Stimulated activated CD8-positive, alpha-beta memory T cell treated with anti-CD3 and anti-CD28 coated beads, Interleukin-4, amount 100 ng/mL, for 4 hours (primary cell): ENCODE measurements at places on chromosomes 5 and 9.

DNA sequence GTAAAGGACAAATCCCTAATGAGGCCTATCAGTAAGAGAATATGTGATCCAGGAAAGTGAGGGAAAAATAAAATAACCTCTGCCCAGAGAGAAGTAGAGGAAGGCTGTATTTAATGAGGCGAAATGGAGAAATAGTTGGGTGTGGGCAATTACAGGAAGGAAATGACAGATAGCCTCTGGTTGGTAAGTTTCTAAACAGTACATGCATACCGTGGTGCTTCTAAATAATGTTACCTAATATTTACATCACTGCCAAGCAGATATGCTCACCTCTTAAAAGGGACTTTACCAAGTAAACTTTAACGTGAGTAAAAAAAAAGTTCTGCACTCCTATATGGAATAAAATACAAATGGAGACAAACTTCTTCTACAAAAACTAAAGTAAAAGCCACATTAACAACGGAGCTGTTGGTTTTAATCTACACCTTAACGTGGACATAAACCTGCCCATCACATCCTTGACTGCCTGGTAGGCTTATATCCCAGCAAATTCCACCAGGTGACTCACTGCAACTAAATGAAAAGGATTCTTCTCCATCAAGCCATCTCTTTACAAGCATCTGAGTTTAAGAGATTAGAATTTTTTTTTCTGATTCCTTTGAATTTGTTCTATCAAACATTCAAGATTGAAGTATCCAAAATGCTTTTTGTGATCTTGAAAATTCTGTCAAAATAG, 12.4 kb downstream of the NFIL3 start:
- DNase-seq, result no peak

DNA sequence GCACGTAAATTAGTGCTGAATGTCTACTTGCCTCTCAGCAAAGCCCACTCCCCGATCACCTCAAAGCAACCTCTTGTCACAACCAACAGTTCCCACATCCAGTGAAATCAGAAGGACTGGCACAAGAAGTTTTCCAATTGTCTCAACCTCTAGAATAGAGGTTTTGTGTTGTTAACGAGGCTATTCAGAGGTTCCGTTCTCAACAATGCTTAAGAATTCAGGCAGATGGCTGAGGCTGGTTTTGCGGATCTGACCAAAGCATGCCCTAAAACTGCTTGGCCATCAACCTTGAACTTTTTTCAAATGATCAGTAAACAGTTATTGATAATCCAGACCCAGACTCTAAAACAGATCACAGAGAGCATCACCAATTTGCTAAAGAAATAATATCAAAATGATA, 52.9 kb downstream of the MAPKAP1 start:
- no peak for DNase-seq

DNA sequence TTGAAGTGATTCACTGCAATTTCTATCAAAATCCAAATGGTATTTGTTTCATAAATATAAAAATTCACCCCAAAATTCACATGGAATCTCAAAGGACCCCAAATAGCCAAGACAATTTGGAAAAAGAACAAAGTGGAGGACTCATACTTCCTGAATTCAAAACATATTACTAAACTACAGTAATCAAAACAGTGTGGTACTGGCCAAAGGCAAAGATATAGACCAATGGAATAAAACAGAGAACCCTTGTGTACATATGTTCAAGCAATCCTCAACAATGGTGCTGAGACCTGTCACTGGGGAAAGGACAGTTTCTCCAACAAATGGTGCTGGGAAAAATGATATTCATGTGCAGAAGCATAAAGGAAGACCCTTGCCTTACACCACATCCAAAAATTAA, 14.0 kb downstream of the OBP2B start:
- DNase-seq, result no peak

- no peak for DNase-seq
These were observed 3.3 kb upstream of the CLTA start for GRCh38 chr9:36187414-36187813.

DNA sequence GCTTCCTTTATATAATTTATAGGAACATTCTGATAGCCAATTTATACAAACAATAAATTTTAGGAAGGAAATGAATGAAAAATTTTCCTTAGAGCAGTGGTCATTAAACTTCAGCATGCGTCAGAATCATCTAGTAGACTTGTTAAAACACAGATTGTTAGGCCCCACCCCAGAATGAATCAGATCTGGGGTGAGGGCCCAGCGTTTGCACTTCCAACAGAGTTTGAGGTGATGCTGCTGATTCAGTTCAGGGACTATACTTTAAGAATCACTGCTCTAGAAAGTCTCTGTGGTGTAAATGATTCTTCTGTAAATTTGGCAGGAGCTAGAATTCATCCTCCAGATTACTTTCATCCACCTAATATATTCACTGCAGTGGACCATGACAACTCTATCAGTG, 80.4 kb downstream of the SLC12A2 start:
- no peak for DNase-seq

DNA sequence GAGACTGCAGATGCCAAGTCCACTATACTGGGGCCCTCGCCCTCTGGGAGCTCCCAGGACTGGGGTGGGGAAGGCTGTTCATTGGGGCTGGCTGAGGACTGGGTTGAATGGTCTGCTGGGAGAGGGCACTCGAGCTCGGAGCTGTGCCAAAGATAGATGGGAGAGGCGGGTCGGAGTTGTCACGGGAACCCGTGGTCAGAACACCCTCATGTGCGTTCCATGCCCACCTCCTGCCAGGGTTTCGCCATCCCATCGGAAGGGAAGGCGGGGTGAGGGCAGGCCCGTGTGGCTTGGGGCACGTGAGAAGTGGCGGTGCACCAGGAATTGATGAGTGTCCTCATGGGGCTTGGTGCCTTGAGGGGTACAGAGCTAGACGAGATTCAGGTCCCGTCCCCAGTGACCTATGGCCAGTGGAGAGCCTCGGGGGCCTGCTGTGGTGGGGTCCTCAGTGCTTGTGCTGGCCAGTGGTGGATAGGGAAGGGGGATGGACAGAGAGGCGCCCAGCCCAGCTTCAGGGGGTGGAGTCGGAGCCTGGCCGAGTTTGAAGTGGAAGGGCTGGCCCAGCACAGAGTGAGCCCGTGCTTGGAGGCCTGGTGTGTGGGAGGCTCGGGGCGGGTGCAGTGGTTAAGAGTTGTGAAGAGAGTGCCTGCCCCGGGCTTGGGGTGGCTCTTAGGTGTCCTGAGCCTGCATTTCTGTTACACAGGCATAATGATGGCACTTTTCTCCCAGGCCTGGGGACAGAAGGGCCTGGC, 4.3 kb downstream of the CACFD1 start:
- no peak for DNase-seq
